ENCODE measurements at places on chromosomes 6 and 20.

- DNase-seq, result no peak
Measured at GRCh38 chr20:47325242-47325641, 31.3 kb downstream of the ZMYND8 start.

- DNase-seq, result no peak
Measured at GRCh38 chr6:66675906-66676305, 968.9 kb upstream of the EYS start.

DNA sequence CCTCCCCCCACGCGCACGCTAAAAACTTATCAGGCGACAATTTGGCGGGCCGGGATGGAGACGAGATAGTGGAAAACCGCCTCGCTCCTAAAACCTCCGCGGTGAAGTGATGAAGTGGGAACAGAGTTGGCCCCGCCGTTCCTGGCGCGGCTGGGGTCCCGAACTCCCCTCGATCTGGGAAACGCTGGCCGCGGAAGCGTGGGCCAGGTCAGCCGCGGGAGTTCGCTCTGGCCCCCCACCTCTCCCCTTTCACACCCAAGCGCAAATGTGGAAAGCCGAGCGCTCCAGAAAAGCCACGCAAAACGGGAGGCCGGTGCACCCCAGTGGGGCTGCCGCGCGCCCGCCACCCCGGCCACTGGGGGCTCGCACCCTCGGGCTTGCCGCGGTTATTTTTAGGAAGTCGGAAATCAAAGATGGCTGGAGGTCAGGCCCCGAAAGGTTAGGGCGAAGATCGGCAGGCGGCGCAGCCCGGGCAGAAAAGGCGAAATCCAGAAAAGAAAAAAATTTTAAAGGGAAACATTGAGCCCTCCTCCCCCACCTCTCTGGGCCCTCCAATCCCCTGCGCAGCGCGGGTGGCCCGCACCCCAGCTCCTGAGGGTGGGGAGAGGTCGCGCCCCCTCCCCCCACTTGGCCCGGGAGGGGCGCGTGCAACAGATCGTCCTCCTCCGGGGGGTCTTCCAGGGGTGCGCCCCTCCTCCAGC is 1.0 kb downstream of the SALL4 start:
- DNase-seq, result peak; percentile 48

- DNase-seq, result no peak
Measured at GRCh38 chr20:31678389-31679356, 41.0 kb downstream of the COX4I2 start.

GRCh38 chr20:48603116-48603818 is 224.5 kb downstream of the PREX1 start:
- DNase-seq, result no peak

GRCh38 chr6:9250852-9251251 is 815.5 kb upstream of the SLC35B3 start:
- no peak for DNase-seq

GRCh38 chr20:8788831-8789230 is 280.1 kb upstream of the PLCB4 start:
- no peak for DNase-seq

DNA sequence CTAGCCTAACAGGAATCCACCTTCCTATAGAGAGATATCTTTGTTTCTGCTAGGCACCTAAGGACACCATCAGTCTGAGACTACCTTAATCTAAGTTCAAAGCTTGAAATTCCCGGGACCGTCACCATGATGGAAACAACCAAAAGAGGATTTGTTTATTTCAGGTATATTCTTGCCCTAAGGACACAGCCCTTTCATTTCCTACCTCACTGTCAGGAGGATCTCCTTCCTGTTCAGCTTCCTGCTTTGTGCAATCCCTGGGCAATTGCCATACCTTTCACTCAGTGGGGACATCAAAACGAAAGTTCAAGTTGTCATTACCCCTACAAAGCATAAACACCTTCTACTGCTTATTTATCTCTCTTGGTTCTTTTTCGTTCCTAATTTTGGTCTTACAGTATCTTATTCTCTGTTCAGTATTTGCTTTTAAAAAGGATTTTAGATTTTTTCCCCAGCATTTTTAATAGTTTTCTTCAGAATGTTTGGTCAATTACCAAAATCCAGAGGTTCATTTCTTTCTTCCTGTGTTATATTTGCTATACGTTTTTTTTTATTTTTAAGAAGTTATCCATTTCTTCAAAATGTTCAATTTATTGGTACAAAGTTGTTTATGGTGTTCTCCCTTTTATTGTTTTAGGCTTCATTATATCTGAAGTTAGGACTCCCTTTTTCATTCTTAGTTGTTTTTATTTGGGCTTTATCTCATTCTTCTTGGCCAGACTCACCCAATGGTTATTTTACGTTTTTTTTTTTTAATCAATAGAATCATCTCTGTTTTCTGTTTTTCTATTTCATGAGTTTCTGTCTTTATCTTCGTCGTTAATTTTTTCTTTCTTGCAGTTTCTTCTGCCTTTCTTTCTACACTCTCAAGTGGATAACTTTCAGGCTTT is 13.0 kb upstream of the TBPL1 start:
- DNase-seq, result no peak

DNA sequence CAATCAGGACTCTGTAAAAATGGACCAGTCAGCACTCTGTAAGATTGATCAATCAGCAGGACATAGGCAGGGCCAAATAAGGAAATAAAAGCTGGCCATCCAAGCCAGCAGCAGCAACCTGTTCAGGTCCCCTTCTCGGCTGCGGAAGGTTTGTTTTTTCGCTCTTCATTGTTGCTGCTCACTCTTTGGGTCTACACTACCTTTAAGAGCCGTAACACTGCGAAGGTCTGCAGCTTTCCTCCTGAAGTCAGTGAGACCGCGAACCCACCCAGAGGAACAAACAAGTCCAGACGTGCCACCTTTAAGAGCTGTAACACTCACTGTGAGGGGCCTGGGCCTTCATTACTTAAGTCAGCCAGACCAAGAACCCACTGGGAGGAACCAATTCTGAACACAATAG is 223.2 kb upstream of the EXOC2 start:
- DNase-seq, result no peak

DNA sequence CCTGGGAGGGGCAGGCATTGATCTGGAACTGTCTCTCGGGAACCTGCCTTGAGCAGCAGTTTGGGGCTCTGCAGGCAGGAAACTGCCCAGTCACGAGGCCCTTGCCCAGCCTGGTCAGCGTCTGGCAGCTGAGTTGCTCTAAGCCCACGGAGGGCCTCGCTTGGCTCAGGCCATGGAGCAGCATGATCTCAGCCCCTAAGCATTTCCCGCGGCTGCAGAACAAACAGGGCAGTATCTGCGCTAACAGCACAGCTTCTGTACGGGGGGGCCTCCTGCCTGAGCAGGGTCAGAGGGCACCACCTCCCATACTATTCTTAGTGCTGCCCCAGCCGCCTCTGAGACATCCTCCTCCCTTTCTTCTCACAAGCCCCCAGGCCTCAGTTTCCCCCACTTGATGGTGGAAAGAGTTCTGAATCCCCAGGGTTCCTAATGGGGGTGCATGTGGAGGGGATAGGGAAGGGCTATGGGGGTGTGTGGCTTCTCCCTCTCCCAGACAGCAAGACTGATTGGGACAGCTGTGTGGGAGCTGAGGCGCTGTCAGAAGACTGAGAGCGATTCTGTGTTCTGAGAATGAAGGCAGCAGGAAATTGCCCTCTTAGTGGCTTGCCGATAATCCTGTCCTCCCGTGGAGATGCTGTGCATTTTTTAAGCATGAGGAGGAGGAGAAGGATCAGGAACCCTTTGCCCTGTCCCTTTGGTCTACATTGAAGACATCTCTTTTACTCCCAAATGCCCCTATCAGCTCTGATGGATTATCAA is 46.4 kb downstream of the MOCS1 start:
- no peak for DNase-seq

GRCh38 chr6:112899541-112899940 is 552.4 kb downstream of the RFPL4B start:
- DNase-seq, result no peak

- no peak for DNase-seq
Measured at GRCh38 chr20:40506537-40506939, 182.5 kb downstream of the MAFB start.

GRCh38 chr6:85865420-85866369 is 223.0 kb upstream of the SYNCRIP start:
- no peak for DNase-seq

GRCh38 chr6:33857093-33857931 is 53.5 kb upstream of the MLN start:
- DNase-seq, result no peak

- no peak for DNase-seq
Measured at GRCh38 chr6:3874069-3874468, 24.9 kb downstream of the FAM50B start.

- no peak for DNase-seq
Measured at GRCh38 chr6:154367336-154367735, 10.7 kb upstream of the IPCEF1 start.

- DNase-seq, result no peak
Measured at GRCh38 chr6:56677559-56677958, 34.9 kb upstream of the DST start.

DNA sequence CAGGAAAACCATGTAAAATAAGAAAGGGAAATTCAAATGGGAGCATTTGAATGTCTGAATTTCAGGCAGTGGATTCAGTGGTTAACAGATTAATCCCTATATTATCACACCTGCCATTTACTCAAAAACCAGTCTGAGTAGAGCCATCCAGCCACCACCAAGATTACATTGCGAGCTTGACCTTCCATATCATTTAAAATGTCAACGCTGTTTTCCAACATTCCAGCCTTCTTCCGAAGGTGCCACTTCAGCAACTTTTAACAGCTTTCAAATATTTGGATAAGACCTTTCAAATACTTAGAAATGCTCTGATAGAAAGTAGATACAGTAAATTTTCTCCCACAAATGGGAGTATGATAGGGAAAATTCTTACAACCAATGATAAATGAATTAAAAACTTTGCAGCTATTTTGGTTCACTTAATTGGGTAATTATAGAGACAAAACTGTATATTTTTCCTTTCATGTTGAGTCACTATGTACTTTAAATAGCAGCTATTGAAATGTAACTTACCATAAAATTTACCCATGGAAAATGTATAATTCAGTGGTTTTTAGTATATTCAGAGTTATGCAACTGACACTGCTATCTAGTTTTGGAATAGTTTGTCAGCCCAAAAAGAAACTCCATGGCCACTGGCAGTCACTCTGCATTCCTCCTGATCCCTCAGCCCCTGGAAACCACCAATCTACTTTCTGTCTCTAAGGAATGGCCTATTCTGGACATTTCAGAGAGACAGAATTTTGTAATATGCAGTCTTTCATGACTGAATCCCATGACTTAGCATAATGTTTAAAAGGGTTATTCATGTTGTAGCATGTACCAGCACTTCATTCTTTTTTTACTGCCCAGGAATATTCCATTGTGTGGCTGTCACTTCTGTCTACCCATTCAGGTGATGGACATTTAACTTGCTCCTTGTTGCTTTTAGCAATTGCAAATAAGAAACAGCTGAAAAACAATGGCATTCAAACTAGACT is 21.5 kb downstream of the EZR start:
- DNase-seq, result no peak

GRCh38 chr20:20410678-20411077 is 42.8 kb downstream of the INSM1 start:
- no peak for DNase-seq

GRCh38 chr20:46700481-46700880 is 9.0 kb upstream of the SLC2A10 start:
- DNase-seq, result no peak

DNA sequence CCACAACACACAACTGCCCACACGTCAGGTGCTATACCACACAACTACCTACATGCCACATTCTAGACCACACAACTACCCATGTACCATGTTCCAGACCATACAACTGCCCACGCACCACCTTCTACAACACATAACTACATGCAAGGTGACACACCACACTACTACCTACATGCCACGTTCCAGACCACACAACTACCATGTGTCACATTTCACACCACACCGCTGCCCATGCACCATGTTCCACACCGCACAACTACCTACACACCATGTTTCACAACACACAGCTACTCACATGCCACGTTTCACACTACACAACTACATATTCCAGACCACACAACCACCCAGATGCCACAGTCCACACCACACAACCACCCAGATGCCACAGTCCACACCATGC is 19.8 kb downstream of the THBS2 start:
- no peak for DNase-seq

DNA sequence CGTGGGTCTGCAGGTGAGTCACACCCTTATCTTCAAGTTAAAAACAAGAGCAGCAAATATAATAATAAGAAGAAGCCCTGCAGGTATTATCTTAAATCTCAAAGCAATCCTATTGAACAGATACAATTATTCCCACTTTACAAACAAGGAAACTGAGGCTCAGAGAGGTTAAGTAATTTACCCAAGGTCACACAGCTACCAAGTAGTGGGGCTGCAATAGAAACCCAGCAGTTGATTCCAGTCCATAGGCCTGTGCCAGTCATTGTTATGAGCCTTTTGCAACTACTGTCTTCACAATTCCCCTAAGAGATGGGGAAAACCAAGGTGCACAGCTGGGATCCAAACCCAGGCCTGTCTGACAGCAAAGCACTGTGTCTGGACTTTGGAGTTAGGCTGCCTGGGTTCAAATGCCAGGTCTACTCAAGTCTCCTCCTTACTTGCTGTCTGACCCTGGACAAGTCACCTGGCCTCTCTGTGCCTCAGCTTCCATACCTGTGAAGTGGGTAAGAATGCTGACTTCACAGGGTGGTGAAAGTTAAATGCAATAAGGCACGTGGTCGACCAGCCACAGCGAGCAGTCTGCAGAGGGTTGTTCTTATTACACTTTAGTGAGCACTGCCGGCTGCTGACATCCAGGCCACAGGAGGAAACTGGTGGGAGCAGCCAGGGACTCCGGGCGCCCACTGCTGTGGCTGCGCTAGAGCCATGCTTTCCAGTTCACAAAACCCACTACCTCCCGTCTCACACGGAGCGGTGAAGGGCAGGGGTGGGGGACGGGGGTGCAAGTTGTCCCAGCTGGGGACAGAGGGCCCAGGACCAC is 6.1 kb downstream of the MYL9 start:
- DNase-seq, result no peak

GRCh38 chr6:35363293-35363750 is 21.0 kb downstream of the PPARD start:
- DNase-seq, result no peak

- no peak for DNase-seq
Measured at GRCh38 chr20:32168184-32168910, 39.2 kb downstream of the PLAGL2 start.

GRCh38 chr6:159268511-159268910 is 99.3 kb downstream of the FNDC1 start:
- no peak for DNase-seq

Data from stimulated activated effector memory CD8-positive, alpha-beta T cell treated with anti-CD3 and anti-CD28 coated beads, Interleukin-12 subunit alpha, Interleukin-12 subunit beta, amount 100 ng/mL, for 72 hours (primary cell).